T-helper 9 cell (primary cell): ENCODE measurements at places on chromosomes 6 and 20.

DNA sequence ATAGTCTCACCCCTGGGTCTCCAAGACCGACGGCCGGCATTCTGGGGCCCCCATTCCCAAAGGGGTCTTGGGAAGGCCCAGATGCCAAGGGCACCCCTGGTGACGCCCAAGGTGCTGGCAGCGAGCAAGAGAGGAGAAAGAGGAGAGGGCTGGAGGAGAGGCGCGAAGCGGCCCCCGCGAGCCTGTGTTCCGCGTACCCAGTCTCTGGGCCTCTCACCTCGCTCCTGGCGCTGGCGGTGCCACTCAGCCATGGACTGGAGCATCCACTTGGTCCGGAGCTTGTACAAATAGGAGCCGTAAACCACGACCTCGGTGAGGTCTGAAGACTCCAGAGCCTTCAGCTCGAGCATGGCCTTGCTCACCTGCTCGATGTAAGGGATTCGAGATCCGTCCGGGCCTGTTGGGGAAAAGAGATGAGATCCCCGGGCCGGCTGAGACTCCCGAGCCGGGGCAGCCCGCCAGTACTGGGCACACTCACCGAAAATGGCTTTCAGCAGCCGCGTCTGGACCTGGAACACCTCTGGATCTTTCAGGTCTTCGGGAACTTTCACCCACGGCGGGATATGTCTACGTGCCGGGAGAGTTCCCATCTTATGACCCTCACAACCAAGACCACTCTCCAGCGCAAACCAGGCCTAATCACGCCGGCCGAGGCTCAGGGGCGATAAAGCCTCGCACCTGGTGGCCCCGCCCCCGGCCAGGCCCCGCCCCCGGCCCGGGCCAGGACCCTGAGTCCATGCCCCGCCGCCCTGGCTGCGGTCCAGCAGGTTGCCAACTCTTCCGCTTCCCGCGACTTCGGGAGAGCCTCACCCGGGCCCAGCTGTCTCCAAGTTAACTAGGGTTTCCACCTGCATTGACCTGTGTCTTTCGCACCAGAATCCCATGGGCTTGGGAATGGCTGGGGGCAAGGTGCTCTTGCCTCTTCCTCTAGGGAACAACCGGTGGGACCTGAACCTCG is at the start of gene DPPA5:
DPPA5 (minus strand) TSS at position 641 of the 958 bp plus-strand sequence; CDS start at position 590, 51 bp downstream.
- no peak for DNase-seq

DNA sequence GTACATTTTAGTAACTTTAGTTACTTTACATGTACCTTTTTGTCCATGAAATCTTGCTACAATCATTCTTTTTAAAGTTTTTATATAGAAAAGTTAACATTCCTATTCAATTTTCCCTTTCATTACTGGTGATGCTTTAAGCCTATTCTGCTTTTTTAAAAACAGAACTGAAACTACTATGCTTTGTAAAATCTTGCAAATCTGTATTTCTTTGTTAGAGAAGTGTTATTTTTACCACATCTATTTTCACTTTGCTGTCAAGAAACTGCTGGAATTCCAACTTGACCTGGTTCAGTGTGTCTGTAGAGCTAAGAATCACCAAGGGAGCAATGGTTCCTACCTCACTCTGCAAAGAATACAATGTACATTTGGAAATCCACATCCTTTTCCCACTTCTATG is 21.8 kb upstream of the SAMD5 start:
- DNase-seq, result no peak

GRCh38 chr20:44884907-44885391 is 556 bp upstream of the YWHAB start:
- no peak for DNase-seq

DNA sequence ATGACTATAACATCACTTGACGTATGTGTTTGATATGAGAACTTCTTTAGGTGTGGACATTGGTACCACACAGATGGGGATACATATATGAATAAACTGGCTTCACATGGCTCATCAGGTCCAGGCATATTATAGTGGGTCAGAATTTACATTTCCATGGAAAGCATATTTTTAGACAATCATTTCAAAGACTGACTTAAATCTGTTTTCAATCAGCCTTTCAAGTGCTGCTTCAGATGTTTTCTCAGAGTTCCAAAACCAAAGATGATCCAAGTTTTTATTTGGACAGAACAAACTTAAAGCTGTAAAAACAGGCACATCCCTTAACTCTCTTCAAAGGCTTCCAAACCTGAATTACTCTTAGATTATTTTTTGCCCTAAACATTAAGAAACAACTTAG is 88.1 kb downstream of the PRSS35 start:
- DNase-seq, result no peak

GRCh38 chr6:161489626-161490306 is 215.9 kb upstream of the AGPAT4 start:
- DNase-seq, result no peak

- no peak for DNase-seq
These were observed 283.4 kb upstream of the RUNX2 start for GRCh38 chr6:45044510-45045252.

GRCh38 chr20:62632575-62633090 is 9.7 kb upstream of the SLCO4A1 start:
- no peak for DNase-seq
